ENCODE measurements at places on chromosomes 5 and 9.

- no peak for DNase-seq
These were observed 2.7 kb upstream of the ALDH1A1 start for GRCh38 chr9:72955571-72955970.

- no peak for DNase-seq
These were observed 11.1 kb downstream of the PRELID2 start for GRCh38 chr5:145824040-145824439.

GRCh38 chr9:76020652-76021051, 130.2 kb downstream of the PCSK5 start:
- DNase-seq, result no peak

DNA sequence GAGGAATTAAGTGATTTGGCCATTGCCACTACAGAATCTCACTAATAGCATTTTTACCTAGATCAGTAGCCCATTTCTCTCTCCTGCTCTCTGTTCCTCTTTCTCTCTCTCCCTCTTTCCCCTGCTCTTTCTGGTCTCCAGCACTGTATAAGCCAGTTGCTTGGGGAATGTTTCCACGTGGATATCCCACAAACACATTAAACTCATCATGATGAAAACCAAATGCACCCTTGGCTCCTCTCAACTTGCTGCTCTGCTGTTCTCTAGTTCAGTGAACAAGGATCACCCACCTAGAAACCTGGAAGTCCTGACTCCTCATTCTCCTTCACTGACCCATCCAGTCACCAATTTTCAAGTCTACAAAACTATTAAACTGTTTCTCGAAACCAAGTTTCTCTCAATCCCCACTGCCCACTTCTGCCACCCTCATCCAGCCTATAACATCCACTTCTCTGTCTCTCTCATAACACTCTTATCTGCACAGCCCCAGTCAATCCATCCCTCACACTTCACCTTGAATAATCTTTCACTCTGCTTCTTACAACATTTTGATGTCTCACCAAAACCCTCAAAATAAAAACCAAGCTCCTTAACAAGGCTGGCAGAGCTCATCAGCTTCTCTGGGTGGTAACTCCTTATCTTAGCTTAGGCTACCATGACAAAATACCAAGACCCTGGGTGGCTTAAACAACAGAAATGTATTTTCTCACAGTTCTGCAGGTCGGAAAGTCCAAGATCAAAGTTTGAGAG, 79.3 kb downstream of the ARL15 start:
- no peak for DNase-seq

DNA sequence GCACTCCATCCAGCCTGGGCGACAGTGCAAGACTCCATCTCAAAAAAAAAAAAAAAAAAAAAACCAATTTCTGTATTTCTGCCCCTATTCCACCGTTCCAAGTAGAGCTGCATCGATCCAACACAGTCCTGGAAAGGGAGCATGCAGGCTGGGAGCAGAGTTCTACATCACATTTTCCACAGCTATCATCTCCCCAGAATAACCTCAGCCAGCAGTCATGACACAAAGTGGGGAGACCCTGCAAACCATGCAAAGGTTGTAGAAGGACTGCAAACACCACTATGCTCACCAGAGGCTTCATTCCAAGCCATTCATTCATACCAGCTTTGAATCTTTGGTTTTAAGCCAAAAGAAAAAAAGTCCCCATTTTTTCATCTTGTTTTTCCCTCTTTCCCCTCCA, 20.8 kb upstream of the ZNF354A start:
- no peak for DNase-seq

- DNase-seq, result no peak
These were observed 233.2 kb downstream of the FBXL17 start for GRCh38 chr5:108148715-108149139.

- DNase-seq, result no peak
These were observed 101.6 kb upstream of the SPRY4 start for GRCh38 chr5:142426129-142427014.

GRCh38 chr5:176578391-176578808, 29.3 kb downstream of the CDHR2 start:
- no peak for DNase-seq

DNA sequence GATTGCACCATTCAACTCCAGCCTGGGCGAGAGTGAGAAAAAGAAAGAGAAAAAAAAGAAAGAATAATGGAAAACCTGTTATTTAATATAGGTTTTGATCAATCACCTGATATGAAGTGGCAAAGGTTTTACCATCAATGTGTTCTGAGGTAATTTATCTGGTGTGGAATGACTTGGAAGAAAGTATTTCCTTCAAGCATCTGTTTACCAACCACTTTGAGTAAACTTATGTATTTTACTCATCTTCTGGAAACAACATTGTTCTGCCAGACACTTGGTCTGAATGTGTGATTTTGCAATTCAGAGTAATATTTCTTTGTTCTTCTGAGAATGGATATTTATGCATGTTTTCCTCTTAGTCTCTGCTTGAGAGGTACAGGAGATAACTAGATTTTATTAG, 24.3 kb downstream of the KIF2A start:
- DNase-seq, result no peak

GRCh38 chr5:142717582-142718215, 31.8 kb upstream of the FGF1 start:
- DNase-seq, result peak; percentile 39

DNA sequence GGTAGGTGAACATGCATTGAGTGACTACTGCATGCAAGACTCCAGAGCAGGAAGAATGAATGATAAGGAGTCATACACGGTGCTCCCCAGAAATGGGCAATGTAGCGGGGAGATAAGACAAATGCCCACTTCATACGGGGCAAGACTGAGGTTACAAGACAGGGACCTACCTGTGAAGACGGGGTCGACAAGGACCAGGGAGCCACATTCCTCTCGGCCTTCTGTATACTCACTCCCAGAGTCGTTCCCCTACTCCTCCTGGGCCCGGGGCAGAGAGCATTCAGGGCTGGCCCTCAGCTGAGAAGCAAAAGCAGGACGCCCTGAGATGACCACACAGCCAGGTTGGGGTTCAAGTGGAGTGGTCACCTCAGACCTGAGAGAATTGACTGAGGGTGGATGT, 26.7 kb downstream of the PITX1 start:
- DNase-seq, result no peak

- DNase-seq, result no peak
These were observed 42.4 kb upstream of the ELL2 start for GRCh38 chr5:96004087-96004486.

- no peak for DNase-seq
These were observed 197.7 kb downstream of the MCTP1 start for GRCh38 chr5:95086927-95087815.

GRCh38 chr5:168831383-168831782, 252.2 kb upstream of the PANK3 start:
- DNase-seq, result no peak

DNA sequence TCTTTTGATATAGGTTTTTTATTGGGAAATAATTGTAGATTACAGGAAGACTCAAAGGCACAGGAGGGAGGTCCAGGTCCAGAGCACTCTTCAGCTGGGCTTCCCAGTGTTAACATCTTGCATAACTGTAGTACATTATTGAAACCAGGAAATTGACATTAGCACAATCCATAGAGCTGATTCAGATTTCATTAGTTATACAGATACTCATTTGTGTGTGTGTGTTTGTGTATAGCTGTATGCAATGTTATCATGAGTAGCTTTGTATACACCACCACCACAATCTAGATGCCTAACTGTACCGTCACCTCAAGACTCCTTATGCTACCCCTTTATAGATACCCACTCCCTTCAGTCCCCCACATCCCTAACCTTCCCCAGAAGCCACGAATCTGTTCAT, 47.9 kb downstream of the SLC36A1 start:
- DNase-seq, result no peak

- no peak for DNase-seq
These were observed 71.8 kb downstream of the ANGPTL2 start for GRCh38 chr9:127050591-127051001.

DNA sequence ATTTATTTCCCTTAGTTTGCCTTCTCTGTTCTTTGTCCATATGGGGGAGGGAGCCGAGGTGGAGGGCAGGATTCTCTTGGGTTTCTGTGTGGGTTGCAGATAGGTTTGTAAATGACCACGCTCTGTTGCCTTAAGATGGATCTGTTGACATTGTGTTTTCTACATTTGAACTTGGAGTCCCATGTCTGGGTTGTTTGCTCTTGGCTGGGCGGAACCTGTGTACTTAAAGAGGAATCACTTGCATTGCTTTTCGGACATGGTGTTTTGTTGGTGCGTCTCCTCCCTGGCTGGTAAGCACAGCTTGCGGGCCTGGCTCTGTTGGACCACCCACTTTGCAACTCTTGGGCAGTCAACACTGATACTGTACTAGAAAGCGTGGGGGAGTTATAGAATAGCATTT, 45.9 kb downstream of the EHMT1 start:
- DNase-seq, result no peak

DNA sequence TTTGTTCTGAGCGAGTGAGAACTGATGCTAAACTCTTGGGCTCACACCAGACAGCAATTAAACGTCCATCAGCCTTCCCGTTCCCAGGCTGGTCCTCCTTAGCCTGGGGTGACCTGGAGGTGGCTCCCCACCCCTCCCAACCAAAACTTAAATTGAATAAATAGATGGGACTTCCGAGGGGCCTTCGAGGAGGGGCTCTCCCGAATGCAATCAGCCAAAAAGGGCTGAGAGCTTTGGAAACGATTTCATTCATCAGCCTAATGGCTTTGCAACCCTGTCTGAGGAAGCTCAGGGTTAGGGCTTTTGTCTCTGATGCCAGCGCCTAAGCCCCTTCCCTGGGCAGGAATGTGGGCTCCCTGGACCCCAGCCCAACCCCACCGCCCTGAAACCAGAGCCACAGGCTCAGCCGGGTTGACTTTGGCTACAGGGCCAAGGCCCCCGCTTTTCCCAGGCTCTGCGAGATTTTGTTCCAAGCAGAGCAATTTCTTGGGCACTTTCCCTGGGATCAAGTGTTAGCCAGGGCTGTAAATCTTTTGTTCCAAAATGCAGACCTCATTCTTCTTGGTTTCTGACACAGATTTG, 29.2 kb downstream of the LHX3 start:
- DNase-seq, result no peak

Data from hypothalamus (tissue), 51 donors.